HT-29 (cell line): ENCODE measurements at places on chromosomes 5 and 9. TPM values are rescaled to one million over a fixed set of nuclear protein-coding genes. Genes with fewer than 3 reads are reported as not detected.

Gene KCNMB1
- not detected in 2 replicates for total RNA-seq

- DNase-seq, result no peak
These were observed 10.5 kb upstream of the SPATA31E1 start for GRCh38 chr9:87872079-87872624.

GRCh38 chr5:81604193-81604592, 146.7 kb downstream of the SSBP2 start:
- no peak for DNase-seq

Gene RELL2
- 26.6 and 27.2 TPM in 2 replicates for total RNA-seq

Gene ACO1
- 27.1 and 30.5 TPM in 2 replicates for total RNA-seq

DNA sequence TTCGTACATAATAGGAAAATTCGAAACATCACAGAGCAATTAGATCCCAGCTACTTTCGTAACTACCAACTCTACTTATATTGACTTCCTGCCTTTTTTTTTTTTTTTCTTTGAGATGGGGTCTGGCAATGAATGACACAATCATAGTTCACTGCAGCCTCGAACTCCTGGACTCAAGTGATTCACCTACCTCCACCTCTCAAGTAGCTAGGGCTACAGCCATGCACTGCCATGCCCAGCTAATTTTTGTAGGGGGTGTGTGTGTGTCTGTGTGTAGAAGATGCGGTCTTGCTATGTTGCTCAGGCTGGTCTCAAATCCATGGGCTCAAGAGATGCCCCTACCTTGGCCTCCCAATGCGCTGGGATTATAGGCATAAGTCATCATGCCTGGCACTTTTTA, 5.8 kb upstream of the PAIP2 start:
- DNase-seq, result no peak

- no peak for DNase-seq
These were observed 45.2 kb upstream of the NEK6 start for GRCh38 chr9:124212381-124213050.

Gene GRM6
- total RNA-seq, result not detected in 2 replicates

DNA sequence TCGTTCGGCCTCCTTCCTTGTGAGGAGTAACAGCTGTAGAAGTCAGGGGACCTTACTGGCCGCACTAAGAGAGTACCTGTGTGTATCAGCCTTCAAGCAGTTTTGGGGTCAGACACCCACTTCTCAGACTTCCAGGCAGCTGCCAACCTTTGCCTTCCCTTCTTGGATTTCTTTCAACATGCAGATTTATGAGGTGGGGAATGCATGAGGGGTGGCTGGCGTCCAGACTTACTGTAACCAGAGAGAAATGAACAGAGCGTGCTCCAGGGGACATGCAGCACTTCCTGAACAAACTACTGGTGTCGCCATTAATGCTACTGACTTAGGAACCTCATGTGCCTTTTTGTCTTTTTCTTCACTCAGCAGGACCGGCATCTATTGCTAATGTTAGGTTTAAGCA, 46.7 kb downstream of the INSYN2B start:
- DNase-seq, result no peak

Gene SCGB3A2
- not detected in 2 replicates for total RNA-seq

- no peak for DNase-seq
These were observed 28.1 kb downstream of the ARHGAP26 start for GRCh38 chr5:142798099-142798770.
